ENCODE measurements at places on chromosomes 5 and 9.

DNA sequence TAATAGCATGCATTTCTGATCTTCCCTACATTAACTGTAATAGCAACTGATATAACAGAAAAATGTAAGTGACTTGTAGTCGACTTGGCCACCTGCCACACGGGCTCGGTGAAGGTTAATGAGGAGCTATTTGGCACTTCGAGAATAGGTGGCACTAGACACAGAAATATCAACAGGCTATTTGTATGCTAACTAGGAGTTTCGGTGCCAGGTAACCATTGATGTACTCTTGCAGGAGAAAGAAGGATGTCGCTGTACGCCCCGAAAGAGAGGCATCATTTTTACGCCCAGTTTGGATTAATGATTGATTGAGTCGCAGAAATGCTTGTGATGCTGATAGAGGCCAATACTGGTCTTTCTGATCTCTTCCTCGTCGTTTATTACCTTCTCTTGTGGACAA, 516 bp upstream of the DMRT2 start:
- no peak for DNase-seq

DNA sequence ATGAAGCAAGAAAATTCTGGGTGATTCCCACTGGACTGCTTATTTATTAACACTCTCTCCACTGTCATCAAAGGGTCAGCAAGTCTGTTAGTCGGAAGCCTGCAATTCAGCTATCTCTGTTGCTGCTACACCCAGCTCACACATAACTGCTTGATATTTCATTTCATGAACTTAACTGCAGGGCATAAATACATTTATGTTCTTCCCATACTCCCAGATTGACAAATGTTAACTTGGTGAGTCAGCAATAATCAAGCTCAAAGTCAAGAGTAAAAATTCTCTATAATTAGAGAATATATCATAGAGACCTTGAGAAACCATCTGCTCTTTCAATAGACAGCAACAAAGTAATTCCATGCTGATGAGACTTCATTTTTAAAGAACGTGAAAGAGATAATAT, 198.8 kb downstream of the ADAMTS12 start:
- DNase-seq = no peak

GRCh38 chr9:15135164-15135792, 171.7 kb downstream of the TTC39B start:
- DNase-seq = no peak

DNA sequence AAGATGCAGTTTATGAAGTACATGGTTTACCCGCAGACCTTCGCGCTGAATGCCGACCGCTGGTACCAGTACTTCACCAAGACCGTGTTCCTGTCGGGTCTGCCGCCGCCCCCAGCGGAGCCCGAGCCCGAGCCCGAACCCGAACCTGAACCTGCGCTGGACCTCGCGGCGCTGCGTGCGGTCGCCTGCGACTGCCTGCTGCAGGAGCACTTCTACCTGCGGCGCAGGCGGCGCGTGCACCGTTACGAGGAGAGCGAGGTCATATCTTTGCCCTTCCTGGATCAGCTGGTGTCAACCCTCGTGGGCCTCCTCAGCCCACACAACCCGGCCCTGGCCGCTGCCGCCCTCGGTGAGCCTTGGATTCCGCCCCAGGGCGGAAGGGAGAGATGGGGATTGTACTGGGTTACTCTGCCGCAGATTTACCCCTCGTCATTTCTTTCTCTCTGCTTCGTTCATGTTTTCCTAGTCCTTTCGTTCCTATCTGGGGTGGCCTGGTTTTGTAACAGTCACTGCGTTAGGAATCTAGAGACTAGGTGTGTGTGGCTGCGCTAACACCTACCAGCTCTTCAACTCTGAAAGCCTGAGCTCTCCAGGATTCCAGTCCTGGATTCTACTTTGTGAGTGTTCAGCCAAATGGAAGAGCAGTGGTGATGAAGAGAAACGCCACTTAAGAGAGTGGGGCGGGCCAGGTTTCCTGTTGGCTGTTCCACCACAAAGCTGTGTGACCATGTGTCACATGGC, 638 bp downstream of the MRPS30 start:
- peak; percentile 8 for DNase-seq

DNA sequence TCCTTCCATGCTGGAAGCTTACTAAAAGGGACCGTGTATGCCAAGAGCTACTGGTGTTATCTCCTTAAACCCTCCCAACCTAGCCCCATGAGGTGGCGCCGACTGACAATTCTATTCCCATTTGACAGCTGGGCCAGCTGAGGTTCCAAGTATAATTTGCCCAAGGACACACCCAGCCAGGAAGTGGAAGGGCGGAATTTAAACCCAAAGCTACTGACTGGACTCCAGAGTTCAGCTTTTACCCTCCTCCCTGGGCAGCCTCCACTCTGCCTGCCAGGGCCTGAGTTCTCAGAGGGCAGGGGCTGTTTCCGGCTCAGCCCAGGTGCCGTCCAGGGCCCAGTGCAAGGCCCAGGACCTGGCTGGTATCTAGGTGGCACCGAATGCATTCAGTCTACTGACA, 71.8 kb downstream of the C9orf50 start:
- no peak for DNase-seq

- DNase-seq = no peak
Measured at GRCh38 chr5:105696440-105696839, 1974.3 kb downstream of the EFNA5 start.

DNA sequence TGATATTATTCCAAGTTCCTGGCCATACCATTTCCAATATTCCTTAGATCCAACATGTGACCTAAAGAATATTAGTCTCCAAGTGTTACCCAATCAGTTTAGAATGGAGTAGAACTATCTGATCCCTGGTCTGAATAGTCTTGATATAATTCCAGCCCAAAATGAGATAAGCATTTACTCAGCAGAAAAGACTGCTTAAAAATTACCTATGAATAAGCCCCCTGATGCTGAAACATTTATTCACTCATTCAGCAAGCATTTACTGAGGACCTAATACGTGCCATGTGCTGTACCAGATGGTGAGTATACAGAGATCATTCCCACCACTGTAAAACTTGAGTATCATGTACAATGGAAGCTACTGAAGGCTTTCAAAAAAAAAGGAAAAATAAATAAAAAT, 157.0 kb downstream of the FAM114A2 start:
- no peak for DNase-seq

- DNase-seq = no peak
Measured at GRCh38 chr5:129459777-129460671, at the start of gene ADAMTS19. ADAMTS19 (plus strand) TSS chr5:129460298; CDS start chr5:129460392, 94 bp downstream.

- DNase-seq = no peak
Measured at GRCh38 chr9:115746496-115746895, 407.1 kb upstream of the PAPPA start.

- no peak for DNase-seq
Measured at GRCh38 chr5:9898319-9898718, 268.2 kb upstream of the TAS2R1 start.

GRCh38 chr9:21656776-21657674, 145.4 kb upstream of the MTAP start:
- DNase-seq = no peak

DNA sequence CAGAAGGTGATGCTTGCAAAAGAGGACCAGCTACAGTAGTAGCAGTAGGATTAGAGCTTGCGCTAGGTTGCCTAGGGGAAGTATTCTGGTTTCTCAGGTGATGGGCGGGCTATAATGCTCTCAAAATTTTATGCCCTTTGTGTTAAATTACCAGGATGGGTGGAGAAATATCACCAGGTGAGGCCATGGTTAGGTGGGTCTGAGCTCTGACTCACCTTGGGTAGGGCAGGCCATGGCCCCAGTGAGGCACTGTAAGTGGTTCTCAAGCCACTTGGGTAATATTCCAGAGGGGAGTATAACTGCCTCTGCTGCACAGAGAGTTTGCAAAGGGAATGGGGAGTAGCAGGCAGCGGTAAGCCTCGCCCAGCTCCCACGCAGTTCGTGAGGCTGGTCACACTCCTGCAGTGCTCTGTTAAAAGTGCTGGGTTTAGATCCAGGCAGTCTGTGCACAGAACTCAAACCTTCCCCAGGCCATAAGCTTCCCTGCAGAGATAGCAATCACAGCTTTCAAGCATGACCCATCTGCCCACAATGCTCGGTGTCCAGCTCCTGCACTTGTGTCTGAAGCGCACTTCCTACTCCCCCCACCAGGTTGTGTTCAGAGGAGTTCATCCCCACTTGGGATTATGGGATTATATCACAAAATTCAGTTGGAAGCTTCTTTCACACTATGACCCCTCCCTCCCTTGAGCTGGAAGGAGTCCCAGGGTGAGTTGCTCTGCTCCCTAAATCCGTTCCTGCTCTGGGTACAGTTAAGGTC, 575.0 kb downstream of the CHSY3 start:
- DNase-seq = no peak

GRCh38 chr9:10274175-10274574, 338.6 kb downstream of the PTPRD start:
- DNase-seq = no peak

- no peak for DNase-seq
Measured at GRCh38 chr9:113593682-113594281, 130.3 kb downstream of the RGS3 start.

DNA sequence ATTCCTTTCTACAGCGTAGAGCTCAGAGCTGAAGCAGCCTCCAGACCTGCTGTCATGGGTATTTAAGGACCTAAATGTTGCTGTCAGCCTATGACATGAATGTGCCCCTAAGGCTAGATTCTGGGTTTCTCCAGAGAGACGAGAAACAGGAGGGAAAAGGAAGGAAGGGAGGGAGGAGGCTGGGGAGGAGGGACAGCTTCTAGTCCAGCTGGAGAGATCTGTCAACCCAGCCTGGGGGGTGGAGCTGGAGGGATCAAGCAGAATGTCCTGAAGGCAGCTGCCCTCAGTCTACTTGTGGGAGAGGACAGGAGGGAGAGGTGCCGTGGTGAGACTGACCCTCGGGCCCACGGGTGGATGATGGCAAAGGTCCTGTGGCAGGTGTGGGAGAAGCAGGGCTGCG, 1.1 kb upstream of the DBH start:
- DNase-seq = no peak

GRCh38 chr9:128431207-128431606, 10.6 kb downstream of the CERCAM start:
- no peak for DNase-seq

DNA sequence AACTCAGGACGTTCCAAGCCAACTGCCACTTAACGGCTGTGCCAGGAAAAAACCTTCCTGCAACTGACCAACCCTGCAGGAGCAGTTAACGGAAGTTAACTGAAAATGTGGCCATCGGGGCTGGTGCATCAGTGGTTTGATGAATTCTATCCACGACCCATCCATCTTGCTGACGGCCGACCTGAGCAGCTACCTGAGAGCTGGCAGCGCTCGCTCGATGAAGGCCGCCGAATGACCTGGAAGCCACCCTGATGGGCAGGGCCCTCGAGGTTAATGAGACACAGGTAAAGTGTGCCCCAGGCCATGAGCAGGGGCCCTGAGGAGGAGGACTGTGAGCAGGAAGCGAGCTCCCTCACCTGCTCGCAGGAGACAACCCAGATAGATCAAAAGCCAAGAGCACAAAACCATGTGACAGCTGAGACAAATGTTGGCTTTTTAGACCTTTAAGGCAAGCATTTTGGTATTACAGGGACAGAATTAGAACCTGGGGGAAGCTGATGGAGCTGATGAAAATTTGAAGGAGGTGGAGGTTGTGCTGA, 35.3 kb upstream of the FLT4 start:
- no peak for DNase-seq

GRCh38 chr5:149959406-149960236, 937 bp upstream of the SLC26A2 start:
- peak; percentile 4 for DNase-seq

- DNase-seq = no peak
Measured at GRCh38 chr5:132485641-132486317, 4.8 kb downstream of the IRF1 start.

- no peak for DNase-seq
Measured at GRCh38 chr5:168608821-168609220, 29.7 kb upstream of the PANK3 start.

GRCh38 chr9:27489087-27489876, 34.8 kb upstream of the IFNK start:
- no peak for DNase-seq

GRCh38 chr9:72911247-72911775, 41.5 kb downstream of the ALDH1A1 start:
- DNase-seq = no peak

- DNase-seq = no peak
Measured at GRCh38 chr9:113879318-113879717, 3.2 kb downstream of the ZNF618 start.
